ENCODE measurements at places on chromosomes 2 and 18.

GRCh38 chr2:48270209-48270608 lies 259.7 kb upstream of the STON1 start:
- no peak for DNase-seq

- DNase-seq: peak; percentile 98
Observed at GRCh38 chr2:186575302-186575701, 14.6 kb upstream of the ITGAV start.

DNA sequence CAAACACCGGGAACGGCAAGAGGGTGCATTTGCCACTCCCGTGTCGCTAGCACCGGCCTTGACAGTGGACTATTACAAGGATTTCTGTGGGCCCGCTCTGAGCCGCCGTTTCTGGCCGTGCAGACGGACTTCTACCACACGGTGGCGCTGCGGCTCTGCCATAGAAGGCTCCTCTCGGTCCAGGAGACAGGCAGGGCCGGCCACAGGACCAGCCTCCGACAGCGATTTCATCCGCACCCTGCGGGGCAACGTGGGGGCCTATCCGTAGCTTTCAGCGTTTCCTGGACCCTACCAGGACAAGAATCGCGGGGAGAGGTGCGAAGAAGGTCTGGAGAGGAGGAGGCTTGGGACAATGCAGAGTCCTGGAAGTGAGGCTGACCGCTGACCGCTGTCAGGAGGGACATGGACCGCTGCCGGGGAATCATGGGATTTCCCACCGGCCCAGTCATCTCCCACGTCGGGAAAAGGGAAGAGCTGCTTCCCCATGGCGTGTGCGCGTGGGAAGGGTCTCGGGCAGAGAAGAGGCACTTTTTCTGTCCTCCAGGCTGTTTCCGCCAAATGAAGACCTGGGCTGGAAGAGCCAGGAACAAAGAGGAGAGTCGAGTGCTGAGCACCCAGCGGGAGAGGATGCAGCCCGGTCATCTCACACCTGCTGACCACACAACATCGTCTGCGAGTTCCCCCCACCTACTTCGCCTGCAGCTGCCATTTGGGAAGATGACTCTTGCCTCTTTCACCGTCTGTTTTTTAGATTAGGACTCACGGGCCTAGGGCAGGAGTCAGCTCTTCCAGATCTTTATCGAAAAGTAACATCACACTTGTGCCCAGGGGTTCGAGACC lies 35.5 kb upstream of the HAAO start:
- DNase-seq: peak; percentile 52

- no peak for DNase-seq
Observed at GRCh38 chr2:222825031-222825430, 35.8 kb upstream of the ACSL3 start.

GRCh38 chr2:128535953-128536352 lies 217.3 kb upstream of the HS6ST1 start:
- DNase-seq: peak; percentile 26

DNA sequence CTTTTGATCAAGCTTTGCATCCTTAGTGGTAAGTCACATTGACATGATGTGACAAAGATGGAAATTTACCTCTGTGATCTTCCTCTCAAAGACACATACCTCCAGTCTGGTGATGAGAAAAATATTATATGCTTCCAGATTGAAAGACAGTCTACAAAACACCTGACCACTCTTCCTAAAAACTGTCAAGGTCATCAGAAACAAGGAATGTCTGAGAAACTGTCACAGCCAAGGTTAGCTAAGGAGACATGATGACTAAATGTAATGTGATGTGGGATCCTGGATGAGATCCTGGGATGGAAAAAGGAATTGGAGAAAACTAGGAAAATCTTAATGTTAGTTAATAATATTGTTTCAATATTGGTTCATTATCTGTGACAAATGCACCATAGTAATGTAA lies 226.6 kb upstream of the ST6GAL2 start:
- DNase-seq: no peak
